ENCODE measurements at places on chromosomes 5 and 9. TPM values are rescaled to one million over a fixed set of nuclear protein-coding genes. Genes with fewer than 3 reads are reported as not detected.

- H3K4me3 ChIP-seq = no peak overlapping the region
- no peak for DNase-seq
- no peaks in the 10 kb centered on the region for H3K27me3 ChIP-seq
- H3K27ac ChIP-seq = no peak overlapping the region
- no peaks in the 10 kb centered on the region for H3K36me3 ChIP-seq
- no peaks in the 10 kb centered on the region for H3K4me1 ChIP-seq
Measured at GRCh38 chr5:53906736-53907135, 346.3 kb downstream of the NDUFS4 start.

GRCh38 chr5:137273511-137273910, 225.6 kb downstream of the SPOCK1 start:
- H3K4me3 ChIP-seq = no peak overlapping the region
- no peaks in the 10 kb centered on the region for H3K36me3 ChIP-seq
- H3K27ac ChIP-seq = no peak overlapping the region

- no peaks in the 10 kb centered on the region for H3K4me1 ChIP-seq
- no peaks in the 10 kb centered on the region for H3K27me3 ChIP-seq
- H3K27ac ChIP-seq = no peak overlapping the region
- DNase-seq = no peak
- H3K36me3 ChIP-seq = no peaks in the 10 kb centered on the region
Measured at GRCh38 chr9:81408951-81409350, 280.4 kb downstream of the TLE1 start.

- no peaks in the 10 kb centered on the region for H3K4me1 ChIP-seq
- no peak for DNase-seq
- no peaks in the 10 kb centered on the region for H3K27me3 ChIP-seq
- H3K36me3 ChIP-seq = no peaks in the 10 kb centered on the region
- no peak overlapping the region for H3K4me3 ChIP-seq
- no peak overlapping the region for H3K27ac ChIP-seq
Measured at GRCh38 chr9:21432672-21433425, 7.4 kb upstream of the IFNA1 start.

- no peaks in the 10 kb centered on the region for H3K4me1 ChIP-seq
- DNase-seq = no peak
- no peak overlapping the region for H3K4me3 ChIP-seq
- H3K27ac ChIP-seq = no peak overlapping the region
- H3K36me3 ChIP-seq = no peaks in the 10 kb centered on the region
- H3K27me3 ChIP-seq = no peaks in the 10 kb centered on the region
Measured at GRCh38 chr5:124880903-124881697, 134.7 kb upstream of the ZNF608 start.

DNA sequence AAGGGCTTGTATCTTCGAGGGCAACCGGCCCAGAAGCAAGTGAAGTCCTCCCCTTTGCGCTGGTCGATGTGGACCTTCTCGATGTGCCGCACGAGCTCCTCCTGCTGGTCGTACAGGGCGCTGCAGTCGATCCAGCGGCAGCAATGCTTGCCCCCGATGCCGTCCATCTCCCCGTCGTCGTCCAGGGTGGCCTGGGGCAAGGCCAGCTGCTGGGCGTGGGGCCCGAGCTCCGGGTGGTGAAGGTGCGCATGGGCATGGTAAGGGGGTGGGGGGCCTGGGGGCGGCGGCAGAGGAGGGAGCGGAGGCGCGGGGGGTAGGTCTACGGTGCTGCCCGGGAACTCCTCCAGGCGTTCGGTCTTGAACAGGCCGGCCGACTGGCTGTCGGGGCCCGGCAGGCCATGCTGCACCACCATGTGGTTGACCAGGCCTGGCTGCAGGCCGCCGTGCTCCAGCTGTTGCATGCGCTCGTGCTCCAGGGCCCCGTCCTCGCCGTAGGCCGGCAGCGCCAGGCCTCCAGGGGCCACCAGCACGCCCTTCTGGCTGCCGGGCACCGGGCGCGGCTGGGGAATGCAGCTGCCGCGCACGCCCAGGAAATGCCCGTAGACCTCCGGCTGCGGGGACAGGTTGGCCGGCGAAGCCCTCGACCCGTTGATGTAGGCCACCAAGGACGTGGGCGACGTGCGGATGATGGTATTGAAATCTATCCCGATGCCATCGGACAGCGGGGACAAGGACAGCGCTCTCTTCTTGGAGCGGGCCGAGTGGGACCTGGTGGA, 181.8 kb downstream of the GLIS3 start:
- no peak overlapping the region for H3K27ac ChIP-seq
- H3K4me1 ChIP-seq = peaks cover 10% of the 10 kb centered on the region
- no peak overlapping the region for H3K4me3 ChIP-seq
- no peaks in the 10 kb centered on the region for H3K36me3 ChIP-seq
- DNase-seq = no peak

DNA sequence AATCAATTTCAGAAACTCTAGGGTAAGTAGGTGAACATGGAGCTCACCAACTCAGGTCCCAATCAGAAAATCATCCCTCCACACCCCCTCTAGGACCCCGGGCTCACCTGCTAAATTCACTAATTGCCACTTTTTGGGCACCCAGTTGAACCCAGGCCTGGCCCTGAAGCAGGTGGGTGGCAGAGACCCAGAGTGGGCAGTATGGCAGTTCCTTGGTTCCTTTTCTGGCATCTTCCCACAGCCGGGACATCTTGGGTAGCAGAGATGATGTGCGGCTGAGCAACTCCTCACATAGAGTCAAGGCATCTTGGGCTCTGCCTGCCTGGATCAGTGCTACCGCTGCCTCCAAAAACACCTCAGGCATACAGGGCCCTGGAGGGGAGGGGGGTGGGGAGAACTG, 2.9 kb upstream of the VCP start:
- no peaks in the 10 kb centered on the region for H3K27me3 ChIP-seq
- H3K4me1 ChIP-seq = peaks cover 20% of the 10 kb centered on the region
- no peak for DNase-seq

GRCh38 chr5:157816682-157817386, 42.1 kb downstream of the CLINT1 start:
- peaks cover 24% of the 10 kb centered on the region for H3K36me3 ChIP-seq
- no peak overlapping the region for H3K4me3 ChIP-seq
- H3K4me1 ChIP-seq = peaks cover 8% of the 10 kb centered on the region
- H3K27ac ChIP-seq = no peak overlapping the region

Gene VCP
- 201 TPM for total RNA-seq

Gene TMC1
- total RNA-seq = not detected

Gene ARHGEF37
- 11.0 TPM for total RNA-seq

Gene PCDHB3
- total RNA-seq = 1.6 TPM
